ENCODE measurements at places on chromosomes 12 and 14. TPM values are rescaled to one million over a fixed set of nuclear protein-coding genes. Genes with fewer than 3 reads are reported as not detected.

- DNase-seq: no peak
These were observed 21.2 kb downstream of the ITGA7 start for GRCh38 chr12:55686366-55687010.

- DNase-seq: no peak
These were observed 107.8 kb upstream of the GRIP1 start for GRCh38 chr12:66786531-66787308.

GRCh38 chr14:69376439-69376838 is 21.7 kb downstream of the ERH start:
- DNase-seq: no peak

- peak; percentile 68 for DNase-seq
These were observed 75.3 kb upstream of the FAR2 start for GRCh38 chr12:29073631-29074239.

GRCh38 chr12:29220632-29221336 is 71.7 kb downstream of the FAR2 start:
- no peak for DNase-seq

- no peak for DNase-seq
These were observed 577.8 kb downstream of the RPS29 start for GRCh38 chr14:49008363-49008762.

DNA sequence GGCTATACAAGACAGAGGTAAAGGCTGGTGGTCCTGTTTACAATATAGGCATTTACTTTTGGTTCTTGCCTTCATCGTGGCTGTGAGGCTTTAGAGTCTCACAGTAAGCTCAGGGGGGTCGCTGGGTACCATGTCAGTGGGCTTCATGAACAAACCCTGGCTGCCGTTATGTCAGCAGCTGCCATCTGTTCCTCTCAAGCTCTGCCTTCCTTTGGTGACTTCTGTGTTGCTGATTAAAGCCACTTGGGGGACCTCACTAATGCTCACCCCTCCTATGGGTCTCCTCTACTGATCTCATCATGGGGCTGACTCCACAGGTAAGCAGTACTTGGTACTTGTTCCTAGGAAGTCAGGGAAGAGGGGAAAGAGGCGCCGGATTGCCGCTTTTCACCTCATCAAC is 268.7 kb downstream of the TTC6 start:
- DNase-seq: no peak

DNA sequence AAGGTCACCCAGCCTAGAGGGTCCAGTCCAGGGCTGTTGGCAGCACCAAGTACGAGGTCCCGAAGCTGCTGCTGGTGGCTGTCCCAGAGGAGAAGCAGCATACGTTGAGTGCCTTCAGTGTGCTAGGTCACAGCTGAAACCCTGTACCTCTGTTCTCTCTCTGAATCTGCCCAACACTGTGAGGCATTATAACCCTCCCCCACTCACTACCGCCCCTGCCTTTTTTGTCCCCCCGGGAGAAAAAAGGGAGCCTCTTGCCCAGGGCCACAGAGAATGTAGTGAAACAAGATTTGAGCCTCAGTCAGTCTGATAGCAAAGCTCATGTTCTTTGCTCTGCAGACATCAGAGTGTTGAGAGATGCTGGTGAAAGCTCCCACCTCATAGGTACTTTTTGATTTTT is 53.4 kb downstream of the PPP2R5C start:
- no peak for DNase-seq

SMOC1 gene
- total RNA-seq: 0.90 TPM

FSCB gene
- not detected for total RNA-seq

TPH2 gene
- not detected for total RNA-seq

SERPINA10 gene
- total RNA-seq: not detected

All from dermis microvascular lymphatic vessel endothelial cell (primary cell).